Nephron progenitor cell (in vitro differentiated cells): ENCODE measurements at places on chromosomes 7 and 10.

GRCh38 chr10:98509745-98510144 lies 63.0 kb upstream of the HPS1 start:
- DNase-seq = no peak

GRCh38 chr7:93943816-93944540 lies 22.4 kb downstream of the GNG11 start:
- no peak for DNase-seq

DNA sequence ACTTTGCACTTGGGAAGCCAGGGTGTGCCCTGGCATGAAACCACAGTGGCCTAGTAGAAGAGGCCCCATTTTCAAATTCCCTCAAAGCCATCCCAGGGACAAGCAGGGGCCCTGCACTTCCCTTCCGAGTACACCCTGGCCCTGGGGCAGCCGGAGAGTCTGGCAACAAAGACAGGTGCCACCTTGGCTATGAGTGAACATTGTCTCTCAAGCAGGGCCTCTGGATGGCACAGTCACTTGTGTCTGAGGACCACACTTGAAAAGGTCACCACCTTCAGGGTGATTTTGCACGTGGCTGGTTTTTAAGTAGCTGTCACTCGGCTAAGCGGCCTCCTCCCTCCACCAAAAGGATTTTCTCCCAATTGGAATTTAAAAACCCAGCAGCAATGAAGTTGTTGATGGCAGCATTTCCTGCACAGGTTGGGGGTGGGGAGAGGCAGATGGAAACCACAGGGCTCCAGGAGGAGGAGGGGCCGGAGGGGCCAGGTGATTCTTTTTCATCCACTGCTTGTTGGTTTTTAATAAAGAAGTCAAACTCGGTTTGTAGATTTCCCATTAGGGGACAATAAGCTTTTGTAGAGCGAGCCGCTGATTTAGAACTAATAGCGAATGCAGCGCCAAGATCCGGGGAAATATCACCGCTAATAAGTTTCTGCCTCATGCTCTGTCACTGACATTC lies 33.9 kb downstream of the C10orf105 start:
- DNase-seq = no peak

DNA sequence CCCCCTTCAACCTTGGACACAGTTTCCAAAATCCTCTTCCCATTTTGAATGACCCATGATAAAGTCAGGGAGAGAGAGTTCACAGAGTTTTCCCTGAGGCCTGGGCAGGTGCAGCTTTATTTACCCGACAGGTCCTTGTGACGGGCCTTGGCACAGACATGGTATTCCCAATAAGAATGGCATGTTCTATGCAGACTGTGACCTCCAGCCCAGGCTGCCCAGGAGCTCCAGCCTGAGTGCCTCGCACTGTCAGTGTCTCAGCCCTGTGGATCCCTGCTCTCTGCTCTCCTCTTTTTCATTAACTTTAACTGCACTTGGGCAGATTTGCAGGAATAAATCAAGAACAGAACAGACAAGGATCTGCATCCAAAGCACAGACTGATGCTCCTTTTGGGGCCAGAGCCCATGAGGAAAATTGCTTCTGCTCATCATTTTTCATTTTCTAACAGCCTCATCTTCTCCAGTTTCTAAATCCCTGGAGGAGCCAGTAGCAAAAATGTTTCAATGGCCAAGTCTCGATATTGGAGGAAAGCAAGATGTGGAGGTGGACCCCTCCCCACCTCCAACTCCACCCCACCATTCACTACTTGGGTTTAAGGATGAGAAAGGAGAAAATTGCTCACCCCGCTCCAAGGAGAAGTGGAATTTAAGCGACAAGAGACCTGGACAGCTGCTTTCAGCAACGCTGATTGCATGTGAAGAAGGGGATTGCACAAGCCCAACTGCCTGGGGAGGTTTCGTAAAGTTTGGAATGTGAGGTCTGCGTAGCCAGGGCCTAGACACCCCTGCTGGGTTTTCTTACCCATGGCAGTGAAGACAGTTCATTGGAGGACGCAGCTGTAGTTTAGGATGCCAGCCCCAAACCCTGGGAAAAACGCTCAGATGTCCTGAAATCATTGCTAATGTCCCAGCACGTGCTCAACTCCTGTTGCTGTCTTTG lies 225.9 kb downstream of the WDR11 start:
- no peak for DNase-seq
